ENCODE measurements at places on chromosomes 2 and 18. TPM values are rescaled to one million over a fixed set of nuclear protein-coding genes. Genes with fewer than 3 reads are reported as not detected.

ORMDL1 gene
- total RNA-seq, result 44.6 TPM

CD207 gene
- total RNA-seq, result 0.20 TPM

- no peak for DNase-seq
Measured at GRCh38 chr18:9334973-9335696, 562 bp downstream of the TWSG1 start.

DNA sequence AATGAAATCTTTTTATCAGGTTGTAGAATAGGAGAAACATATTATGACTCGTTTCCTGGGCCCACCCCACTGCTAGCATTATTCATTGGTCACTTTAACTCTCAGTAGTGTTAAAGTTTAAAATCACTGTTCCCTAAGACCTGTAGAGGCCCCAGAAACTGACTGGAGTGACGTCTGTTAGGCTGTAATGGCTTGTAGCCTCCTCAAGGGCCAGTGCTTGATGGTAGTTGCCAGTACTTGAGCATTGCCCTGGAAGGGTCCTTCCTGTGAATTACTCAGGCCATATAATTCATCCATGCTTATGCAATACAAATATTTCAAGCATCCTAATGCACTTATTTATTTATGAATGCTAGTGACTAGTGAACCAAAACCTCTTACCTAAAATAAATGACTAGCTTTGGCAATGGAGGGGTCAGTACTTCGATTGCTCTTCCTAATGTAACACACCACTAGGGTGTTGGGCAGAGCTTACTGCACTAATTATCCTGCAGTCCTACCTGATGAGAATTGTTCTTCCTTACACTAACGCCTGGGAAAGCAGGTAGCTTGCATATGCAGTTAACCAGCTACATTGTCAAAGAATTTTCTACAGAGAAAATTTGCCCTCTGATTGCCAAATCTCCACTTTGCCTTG lies 31.2 kb downstream of the ARHGAP25 start:
- no peak for DNase-seq

- no peak for DNase-seq
Measured at GRCh38 chr2:61597300-61598289, 59.4 kb upstream of the XPO1 start.

DNA sequence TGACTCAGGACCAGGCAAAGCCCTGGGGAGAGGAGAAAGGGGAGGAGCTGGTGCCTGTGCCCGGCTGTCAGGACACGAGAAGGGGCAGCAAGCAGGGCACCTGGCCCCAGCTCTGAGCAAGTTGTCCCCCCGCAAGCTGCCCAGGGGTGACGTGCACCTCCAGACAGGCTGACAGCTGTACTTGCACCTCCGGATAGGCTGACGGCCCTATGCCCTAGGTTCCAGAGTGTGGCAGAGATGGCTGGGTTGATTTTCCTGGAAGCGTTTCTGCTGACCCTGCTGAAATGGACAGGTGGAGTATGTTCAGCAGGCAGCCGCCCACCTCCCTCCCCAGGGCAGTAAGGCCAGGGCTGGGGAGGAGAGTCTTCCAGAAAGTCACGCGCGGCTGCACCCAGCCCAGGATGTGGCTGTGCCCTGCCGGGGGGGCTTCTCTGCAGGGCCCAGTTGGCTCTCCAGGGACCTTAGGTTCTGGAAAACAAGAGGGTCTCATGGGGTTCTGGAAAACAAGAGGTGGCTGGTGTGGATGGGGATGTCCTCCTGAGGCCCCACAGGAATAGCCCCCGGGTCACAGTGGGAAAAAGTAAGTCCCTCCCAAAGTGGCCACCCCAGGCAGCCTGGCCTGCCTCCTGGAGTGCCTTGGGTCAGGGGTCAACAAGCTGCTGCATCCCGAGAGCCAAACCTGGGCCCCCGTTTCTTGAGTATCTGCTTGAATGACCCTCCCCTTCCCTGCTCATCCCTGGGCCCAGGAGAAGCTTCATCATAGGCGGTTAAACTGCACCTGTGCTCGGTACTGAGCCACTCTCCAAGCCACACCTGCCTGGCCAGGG lies 71.4 kb upstream of the OTOS start:
- no peak for DNase-seq
